ENCODE measurements at places on chromosomes 5 and 9. TPM values are rescaled to one million over a fixed set of nuclear protein-coding genes. Genes with fewer than 3 reads are reported as not detected.
A peak's percentile ranks its signal among the peaks of the same experiment; 100 is the strongest.

- peak; percentile 70 for DNase-seq
These were observed 161.0 kb upstream of the ZNF618 start for GRCh38 chr9:113715086-113715485.

- DNase-seq, result peak; percentile 13
These were observed 370.5 kb downstream of the PTPRD start for GRCh38 chr9:10242255-10242654.

- DNase-seq, result peak; percentile 86
These were observed 111.6 kb downstream of the GALNT10 start for GRCh38 chr5:154302161-154302560.

DNA sequence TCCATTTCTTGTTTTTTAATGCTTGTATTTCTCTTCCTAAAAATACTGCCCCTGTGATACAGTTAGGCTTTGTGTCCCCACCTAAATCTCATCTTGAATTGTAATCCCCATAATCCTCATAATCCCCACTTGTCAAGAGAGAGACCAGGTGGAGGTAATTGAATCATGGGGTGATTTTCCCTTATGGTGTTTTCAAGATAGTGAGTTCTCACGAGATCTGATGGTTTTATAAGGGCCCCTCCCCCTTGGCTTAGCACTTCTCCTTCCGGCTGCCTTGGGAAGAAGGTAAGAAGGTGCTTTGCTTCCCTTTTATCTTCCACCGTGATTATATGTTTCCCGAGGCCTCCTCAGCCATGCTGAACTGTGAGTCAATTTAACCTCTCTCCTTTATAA is 227.4 kb downstream of the MAN2A1 start:
- DNase-seq, result no peak

DNA sequence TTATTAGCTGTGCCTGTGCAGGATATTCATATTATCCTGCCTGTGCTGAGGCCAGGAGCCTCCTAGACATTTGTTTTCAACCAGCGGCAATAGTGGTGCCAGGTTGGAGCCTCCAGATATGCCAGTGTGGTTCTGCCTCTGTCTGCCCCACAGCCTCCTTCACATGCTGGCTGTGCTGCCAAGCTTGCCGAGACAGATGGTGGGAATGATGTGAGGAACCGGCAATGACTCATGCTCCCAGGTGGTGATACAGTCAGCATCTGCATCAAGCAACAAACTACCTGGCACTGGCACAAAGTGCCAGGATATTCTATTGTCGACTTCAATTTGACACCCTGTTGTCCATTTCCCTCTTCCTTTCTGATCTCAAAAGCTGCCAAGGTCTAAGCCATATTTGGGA is 285.7 kb downstream of the CHSY3 start:
- peak; percentile 4 for DNase-seq

DNA sequence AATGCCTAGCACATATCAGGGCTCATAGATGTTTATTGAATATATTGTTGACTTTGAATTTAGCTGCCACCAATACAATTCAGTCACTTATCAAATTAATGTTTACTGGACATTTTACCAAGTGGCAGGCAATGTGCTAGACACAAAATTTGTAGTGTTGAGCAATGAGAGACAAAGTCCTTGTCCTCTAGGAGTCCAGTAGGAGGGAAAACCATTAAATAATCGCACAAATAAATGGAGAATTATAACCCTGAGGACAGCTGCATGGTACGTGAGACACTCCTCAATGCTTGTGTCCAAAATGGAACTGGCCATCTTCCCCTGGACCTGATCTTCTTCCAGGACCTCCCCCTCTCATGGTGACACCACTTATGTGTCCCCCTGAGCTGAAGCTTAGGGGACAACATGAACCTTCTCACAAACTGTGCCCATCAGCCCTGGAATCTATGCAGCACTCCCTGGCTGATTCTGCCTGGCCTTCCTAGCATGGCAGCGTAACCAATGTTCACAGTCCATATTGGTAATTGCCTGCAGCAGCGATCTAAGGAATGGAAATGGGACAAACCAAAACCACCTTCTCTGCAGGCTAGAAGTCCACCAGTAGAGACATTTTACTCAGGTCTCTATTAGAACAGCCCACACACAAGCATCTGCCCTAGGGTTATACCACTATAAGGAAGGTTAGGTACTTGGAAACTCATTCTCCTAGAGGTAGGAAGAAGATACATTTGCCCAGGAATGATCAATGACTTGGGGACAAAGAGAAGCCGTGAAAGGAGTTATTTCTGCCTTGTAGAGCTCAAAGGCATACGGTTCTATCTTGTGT is 75.5 kb downstream of the FGF1 start:
- DNase-seq, result no peak

DNA sequence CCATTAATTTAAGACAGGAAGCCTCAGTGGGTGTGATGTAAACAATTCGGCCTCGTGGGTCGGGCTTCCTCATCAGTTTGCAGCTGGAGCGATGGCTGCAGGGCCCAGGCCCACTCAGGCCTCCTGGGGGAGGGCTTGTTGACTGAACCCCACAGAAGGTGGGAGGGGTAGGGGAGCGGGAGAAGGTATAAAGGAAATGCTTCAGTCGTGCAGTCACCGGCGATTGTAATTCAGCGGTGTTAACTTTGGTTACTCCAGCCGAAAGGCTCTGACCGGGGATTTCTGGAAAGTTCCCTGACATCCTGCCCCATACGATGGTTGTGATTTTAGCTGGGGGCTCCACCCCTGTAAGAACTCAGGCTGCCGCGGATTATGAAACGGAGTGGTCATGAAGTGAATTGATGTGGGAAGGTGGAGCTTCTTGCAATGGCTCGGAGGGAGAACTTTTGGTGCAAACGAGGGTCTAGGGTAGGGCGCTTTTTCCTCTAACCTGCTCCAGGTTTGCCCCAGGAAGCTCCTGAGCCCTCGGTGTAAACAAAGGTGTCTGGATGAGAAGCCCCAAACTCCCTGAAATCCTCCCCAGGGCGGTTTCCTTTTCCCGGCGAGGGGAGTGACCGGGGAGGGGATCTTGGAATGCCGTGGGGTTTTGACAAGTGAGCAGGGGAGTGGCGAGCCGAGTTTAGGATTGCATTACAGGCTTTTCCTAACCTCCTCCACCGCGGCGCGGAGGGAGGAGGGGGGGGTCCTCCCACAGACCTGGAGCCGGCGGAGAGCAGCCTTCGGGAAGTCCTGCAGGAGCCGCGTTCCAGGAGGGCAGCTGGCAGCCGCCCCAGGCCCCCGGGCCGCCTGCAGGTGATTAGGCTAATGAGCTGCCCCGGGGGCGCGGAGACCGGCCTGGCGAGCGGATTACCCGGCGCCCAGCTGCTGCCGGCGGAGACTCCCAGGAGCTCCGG is 215.5 kb downstream of the PDZD2 start:
- peak; percentile 87 for DNase-seq

DNA sequence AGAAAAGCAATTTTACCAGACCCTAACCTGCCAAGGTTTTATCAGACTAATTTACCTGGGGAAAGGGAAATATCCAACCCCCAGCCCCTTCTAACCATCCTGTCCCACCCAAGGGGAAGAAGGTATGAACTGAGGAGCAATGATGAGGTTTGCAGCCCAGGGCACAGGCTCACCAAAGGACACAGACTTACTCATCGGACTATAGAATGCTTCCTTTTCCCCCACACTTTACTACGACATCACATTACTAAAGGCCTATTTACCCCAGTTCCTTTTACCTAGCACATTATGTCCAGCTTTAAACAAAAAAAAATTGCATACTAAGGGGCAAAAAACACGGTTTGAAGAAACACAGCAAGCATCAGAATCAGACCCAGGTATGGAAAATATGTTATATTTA is 94.1 kb upstream of the FST start:
- DNase-seq, result peak; percentile 27

DNA sequence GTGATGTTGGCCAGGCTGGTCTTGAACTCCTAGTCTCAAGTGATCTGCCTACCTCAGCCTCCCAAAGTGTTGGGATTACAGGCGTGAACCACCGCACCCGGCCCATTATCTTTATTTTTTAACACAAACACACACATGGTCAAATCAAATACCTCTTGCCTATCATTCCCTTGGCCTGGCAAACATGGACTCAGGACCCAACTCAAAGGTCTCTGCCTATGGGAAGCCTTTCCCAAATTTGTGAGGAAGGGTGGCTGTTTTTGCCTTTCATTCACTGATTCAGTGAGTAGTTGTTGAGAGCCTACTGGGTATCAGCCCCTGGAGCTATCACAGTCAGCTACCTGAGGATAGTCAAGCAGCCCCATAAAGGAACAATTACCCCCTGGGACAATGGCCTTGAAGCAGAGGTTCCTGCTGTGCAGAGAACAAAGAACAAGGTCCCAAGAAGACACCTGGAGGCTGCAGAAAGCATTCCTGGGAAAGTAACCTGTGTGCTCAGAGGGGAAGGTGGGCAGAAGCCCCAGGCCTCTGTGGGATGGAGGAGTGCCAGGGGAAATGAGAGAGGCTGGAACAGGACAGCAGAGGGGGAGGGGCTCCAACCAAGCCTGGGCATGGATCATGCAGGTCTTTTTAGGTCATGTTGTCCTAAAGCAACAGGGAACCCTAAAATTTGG is 126.4 kb downstream of the CRB2 start:
- DNase-seq, result no peak

The SLC45A2 gene
- under 0.01 TPM for total RNA-seq

The CER1 gene
- total RNA-seq, result not detected

The CERCAM gene
- 64.2 TPM for total RNA-seq
